Right lung (tissue), 10 donors: ENCODE measurements at places on chromosomes 2 and 18.

DNA sequence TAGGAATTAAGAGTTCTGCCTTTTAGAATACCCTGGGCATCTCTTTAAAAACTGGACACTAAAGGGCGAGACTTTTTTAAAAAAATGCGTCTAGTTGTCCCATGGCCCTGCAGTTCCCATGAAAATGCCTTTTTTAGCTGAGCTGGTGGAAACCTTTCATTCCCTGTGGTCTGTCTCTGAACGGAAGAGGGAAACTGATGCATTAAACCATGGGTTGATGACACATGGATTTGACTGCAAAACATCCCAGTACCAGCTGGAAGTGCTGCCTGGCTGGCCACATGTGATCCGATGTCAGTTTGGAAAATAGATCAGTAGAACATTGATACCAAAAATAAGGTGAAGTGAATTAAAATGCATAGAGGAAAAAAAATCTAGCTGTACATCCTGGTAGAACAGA is 129.2 kb downstream of the MYO1B start:
- no peak for DNase-seq

GRCh38 chr2:218990612-218991011 is 2.6 kb downstream of the CRYBA2 start:
- no peak for DNase-seq

DNA sequence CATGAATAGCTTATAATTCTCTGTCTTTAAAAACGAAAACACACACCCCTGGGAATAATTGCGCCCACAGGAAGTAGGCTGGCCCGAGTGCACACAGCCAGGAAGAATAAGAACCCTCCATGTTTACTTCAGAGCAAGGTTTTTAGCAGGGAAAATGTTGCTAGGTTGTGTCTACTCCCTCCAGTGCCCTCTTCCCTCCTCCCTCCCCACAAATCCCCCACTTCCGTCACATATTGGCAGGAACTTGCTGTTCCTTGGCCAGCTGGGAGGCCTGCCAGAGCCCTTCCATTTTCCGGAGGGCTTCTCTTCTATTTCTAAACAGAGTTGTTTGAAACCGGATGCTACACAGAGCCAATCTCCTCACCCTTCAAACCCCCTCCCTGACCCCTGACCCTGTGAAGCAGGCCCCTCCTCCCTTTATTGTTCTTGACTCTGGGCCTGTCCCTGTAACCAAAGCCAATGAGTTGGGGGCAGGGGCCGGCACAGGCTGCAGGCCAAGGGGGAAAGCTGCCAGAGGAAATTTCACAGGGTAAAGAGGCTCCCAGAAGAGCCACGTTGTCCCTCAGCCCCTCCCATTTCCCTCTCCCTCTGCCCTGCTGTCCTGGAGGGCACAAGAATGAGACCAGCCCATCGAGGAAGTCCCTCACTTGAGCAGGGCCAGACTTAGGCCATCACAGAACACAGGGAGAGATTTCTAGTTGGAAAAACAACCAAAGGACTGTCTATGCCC is 49.8 kb upstream of the LGALSL start:
- peak; percentile 98 for DNase-seq

DNA sequence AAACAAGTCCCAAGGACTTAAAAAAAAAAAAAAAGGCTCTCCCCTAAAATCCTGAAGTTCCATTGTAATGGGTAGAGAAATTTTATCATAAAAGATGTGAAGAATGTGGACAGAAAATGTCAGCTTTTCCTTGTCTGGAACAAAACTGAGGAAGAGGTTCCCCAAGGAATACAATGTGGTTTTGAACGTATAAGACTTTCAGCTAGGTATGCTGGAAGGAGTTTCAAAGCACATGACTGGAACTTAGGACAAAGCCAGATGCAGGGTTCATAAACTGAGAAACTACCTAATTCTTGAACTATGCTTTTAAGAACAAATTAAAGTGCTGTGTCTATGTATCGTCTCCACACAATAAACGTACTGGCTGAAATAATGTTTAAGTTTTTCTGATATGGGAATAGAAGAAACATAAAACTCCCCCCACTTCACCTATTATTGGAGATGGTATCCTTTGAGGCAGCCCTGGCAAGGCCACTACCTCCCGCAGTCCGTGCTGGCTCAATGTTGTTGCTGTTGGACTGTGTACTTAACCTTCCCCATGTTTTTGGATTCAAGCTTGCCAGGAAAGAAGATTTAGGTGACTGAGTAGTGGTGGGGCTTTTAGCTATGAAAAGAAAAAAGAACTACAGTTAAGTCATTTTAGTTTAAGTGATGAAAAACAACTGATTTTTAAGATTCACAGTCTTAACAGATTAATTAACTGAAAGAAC is 84.2 kb upstream of the DNER start:
- no peak for DNase-seq

- DNase-seq: no peak
These were observed 719 bp downstream of the SMAD2 start for GRCh38 chr18:47929681-47930198.

GRCh38 chr2:21372654-21373053 is 248.9 kb downstream of the TDRD15 start:
- no peak for DNase-seq

DNA sequence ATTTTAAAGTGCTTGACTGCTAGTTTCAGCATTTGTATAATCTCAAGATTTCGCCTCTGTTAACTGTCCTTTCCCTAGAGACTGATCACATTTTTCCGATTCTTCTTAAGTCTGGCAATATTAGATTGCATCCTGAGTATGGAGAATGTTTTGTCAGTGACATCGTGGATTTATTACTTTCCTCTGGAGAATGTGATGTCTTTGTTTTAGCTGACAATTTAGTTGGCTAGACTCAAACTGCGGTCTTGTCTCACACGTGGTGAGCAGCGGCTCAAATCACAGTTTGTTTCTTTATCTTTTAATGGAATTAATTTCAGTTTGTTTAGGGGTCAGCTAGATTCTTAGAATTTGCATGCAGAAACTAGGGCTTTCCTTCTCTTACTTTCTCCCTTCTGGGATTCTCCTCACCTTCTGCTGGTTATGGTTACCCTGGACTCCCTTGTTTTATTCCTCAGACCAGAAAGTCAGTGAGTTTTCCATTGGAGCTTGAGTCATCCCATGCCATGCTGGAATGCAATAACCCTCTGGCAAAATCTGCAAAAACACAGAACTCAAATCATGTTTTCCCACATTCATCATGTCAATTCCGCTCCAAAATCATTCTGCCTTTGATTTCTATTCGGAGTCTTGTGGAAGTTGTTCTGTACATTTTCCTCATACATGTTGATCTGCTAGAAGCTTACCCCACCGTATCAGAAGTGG is 327.2 kb upstream of the TRIB2 start:
- DNase-seq: no peak

- peak; percentile 63 for DNase-seq
These were observed 64.0 kb downstream of the RTN4 start for GRCh38 chr2:54986264-54986663.
